ENCODE measurements at places on chromosomes 13 and 19.

GRCh38 chr19:19860756-19861390 is 4.8 kb upstream of the ZNF253 start:
- peak; percentile 48 for DNase-seq

DNA sequence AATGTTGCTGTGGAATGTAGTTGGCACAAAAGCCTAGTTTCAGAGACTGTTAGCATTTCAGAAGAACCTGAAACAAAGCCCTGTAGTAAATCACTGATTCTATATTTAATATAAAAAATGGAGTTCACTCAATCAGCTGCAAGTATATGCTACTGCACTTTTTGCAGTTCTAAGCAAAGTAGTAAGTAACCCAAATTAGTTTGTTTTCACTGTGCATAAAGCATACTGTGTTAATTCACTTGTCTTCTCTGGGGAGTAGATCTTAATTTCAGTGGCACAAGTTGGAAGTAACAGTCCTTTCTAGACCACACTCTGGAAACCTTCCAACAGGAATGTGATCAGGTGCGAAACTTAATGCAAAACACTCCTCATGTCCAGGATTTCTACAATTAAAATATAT is 139.3 kb downstream of the DACH1 start:
- no peak for DNase-seq

- DNase-seq: no peak
Observed at GRCh38 chr19:17977021-17977420, 10.1 kb downstream of the KCNN1 start.

DNA sequence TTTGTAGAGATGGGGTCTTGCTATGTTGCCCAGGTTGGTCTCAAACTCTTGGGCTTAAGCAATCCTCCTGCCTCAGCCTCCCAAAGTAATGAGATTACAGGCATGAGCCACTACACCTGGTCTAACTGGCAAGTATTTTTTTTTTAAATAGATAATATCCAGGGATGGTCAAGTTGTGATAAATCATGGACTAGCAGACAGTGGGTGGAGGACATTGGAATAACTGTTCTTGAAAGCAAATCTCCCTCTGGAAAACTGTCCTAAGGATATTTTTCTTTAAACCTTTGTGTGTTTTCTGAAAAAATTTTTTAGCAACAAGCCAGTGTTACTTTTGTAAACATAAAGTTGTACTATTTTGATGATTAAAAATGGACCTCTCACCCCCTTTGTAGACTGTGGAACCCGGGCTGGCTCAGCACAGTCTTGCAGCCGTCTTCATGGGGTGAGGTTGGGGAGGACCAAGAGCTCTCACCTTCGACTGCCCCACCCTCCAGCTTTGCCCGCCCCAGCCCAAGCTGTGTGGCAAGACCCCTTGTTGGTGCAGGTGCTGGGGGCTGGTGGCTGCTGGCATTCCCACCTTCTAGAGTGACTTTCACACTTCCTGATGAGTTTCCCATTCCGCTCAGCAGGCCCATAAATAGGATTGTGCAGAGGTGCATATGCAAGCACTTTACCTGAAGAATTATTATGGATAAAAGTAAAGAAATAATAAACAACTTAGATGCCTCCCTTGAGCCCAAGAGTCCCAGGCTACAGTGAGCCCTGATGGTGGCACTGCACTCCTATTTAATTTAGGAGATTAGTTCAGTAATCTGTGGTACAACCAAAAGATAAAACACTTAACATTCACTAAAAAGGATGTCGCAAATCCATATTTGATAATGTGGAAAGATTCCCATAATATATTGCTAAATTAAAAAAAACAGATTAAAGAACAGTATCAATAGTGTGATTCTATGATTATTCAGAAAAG is 107.3 kb downstream of the GADD45B start:
- no peak for DNase-seq

DNA sequence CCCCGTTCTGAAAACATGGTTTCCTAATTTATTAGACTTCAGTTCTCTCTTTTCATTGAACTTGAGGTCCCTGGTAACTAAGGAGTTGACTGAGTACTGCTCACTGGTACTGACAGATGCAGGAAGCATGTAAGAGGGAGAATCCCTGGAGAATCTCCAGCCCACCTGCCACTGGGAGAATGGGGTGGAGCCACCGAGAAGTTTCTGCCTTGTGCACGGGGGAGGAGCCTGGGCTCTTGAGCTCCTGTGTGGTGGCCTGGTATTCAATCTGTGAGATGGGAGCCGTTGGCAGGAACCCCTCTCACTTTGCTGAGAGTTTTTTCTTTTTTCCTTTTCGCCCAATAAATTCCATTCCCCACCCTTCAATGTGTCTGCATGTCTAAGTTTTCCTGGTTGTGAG is 13.2 kb upstream of the AKAP11 start:
- no peak for DNase-seq
